ENCODE measurements at places on chromosomes 7 and 10.

DNA sequence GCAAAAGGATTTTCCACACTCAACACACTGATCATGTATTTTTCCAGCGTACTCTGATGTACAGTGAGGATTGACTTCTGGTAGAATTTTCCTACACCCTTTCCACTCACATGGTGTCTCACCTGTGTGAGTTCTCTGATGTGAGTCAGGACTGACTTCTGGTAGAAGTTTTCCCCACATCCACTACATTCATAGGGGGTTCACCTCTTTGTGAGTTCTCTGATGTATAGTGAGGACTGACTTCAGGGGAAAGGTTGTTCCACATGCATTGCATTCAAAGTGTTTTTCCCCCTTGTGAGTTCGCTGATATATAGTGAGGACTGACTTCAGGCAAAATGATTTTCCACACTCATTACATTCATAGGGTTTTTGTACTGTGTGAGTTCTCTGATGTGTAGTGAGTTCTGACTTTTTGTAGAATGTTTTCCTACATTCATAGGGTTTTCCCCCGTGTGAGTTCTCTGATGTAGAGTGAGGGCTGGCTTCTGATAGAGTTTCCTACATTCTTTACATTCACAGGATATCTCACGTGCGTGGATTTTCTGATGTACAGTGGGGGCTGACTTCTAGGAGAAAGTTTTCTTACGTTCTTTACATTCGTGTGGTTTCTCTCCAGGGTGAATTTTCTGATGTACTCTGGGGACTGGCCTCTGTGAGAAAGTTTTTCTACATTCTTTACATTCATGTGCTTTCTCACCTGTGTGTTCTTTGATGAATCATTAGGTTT lies 146.5 kb downstream of the GLRX3 start:
- H3K27me3 ChIP-seq, result no peaks in the 10 kb centered on the region
- no peak for DNase-seq
- H3K4me1 ChIP-seq, result no peaks in the 10 kb centered on the region
- no peak overlapping the region for H3K27ac ChIP-seq
- no peaks in the 10 kb centered on the region for H3K36me3 ChIP-seq

DNA sequence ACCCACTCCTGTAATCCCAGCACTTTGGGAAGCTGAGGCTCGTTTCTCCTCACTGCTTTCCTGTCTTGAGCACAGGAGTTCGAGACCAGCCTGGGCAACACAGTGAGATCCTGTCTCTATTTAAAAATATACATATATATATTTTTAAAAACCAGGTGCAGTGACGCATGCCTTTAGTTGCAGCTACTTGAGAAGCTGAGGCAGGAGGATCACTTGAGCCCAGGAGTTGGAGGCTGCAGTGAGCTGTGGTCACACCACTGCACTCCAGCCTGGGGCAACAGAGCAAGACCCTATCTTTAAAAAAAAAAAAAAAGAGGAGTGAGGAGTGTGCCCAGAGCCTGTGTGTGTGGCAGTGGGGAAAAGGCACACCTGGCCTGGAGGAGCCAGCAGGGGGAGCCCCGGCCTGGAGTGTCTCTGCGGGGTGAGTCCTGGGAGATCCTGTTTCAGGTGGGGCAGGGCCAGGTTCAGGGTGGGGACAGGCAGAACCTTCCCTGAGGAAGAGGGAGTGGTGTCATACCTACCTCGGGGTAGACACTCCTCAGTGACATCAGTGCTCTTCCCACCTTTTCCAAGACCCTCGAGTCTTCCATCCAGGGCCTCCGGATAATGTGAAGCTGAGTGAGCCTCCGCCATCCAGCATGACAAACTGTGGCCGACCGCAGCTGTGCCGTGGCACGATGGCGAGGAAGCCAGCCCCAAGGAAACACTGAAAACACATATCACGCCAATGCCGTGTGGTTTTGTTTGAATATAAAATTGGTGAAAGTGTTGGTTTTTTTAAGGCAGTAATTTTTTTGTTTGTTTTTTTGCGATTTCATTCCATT lies 9.0 kb upstream of the ARPC1B start:
- H3K4me1 ChIP-seq, result no peaks in the 10 kb centered on the region
- no peaks in the 10 kb centered on the region for H3K27me3 ChIP-seq
- peak; percentile 69 for DNase-seq
- no peak overlapping the region for H3K4me3 ChIP-seq
- no peak overlapping the region for H3K27ac ChIP-seq

DNA sequence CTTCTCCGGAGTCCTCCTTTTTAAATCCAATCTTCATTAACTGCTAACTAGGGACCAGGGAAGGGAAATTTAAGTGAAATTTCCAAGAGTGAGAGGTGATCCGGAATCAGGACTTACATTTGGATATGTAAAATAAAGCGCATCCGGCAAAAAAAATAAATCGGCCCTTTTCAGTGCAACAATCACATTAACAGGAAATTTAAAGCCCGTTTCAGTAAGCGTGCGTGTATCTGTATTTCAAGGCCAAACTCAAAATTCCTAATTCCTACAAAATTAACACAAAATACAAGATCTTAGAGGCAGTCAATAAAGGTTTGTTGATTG lies 771 bp downstream of the DNAJC9 start:
- no peak for DNase-seq
- H3K27ac ChIP-seq, result peak overlapping the region; percentile 84
- peaks cover 30% of the 10 kb centered on the region for H3K4me1 ChIP-seq
- peak overlapping the region; percentile 70 for H3K4me3 ChIP-seq
- H3K36me3 ChIP-seq, result peaks cover 62% of the 10 kb centered on the region

- H3K27me3 ChIP-seq, result no peaks in the 10 kb centered on the region
- no peaks in the 10 kb centered on the region for H3K4me1 ChIP-seq
- no peak overlapping the region for H3K4me3 ChIP-seq
- no peak overlapping the region for H3K27ac ChIP-seq
- DNase-seq, result no peak
- H3K36me3 ChIP-seq, result no peaks in the 10 kb centered on the region
Observed at GRCh38 chr7:14748461-14748860, 154.1 kb downstream of the DGKB start.

DNA sequence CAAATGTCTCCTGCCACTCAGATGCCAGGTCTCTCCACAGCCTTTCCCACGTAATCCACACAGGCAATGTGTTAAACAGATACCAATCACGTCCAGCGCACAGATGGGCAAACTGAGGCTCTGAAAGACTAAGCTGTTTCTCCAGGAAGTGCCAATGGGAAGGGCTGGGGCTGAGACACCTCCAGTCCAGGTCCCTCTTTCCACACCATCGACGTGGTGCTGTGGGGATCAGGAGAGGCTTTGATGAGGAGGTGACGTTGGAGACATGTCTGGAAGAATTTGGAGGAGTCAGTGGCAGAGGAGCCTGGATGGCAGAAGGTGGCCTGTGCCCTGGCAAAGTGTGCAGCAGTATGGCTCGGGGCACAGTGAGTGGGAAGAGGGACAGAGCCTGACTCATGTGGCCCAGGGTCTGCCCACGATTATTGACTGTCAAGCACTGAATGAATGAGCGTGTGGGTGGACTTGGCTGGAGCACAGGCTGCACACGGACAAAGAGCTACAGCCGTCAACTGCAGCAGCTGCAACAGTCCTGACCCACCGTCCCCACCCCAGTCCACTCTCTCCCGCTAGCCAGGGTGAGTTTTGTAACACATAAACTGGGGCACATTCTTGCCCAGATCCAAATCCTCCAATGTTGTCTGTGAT lies 40.8 kb upstream of the HSPA12A start:
- no peak for DNase-seq
- H3K4me1 ChIP-seq, result peaks cover 6% of the 10 kb centered on the region
- H3K36me3 ChIP-seq, result no peaks in the 10 kb centered on the region
- no peak overlapping the region for H3K27ac ChIP-seq
- H3K27me3 ChIP-seq, result peaks cover 6% of the 10 kb centered on the region
- H3K4me3 ChIP-seq, result no peak overlapping the region

- peaks cover 56% of the 10 kb centered on the region for H3K36me3 ChIP-seq
- H3K27ac ChIP-seq, result peak overlapping the region; percentile 5
- no peak overlapping the region for H3K4me3 ChIP-seq
- DNase-seq, result peak; percentile 57
Observed at GRCh38 chr7:139697056-139697455, 80.7 kb downstream of the HIPK2 start.

GRCh38 chr10:102229810-102230263 lies 3.7 kb downstream of the ELOVL3 start:
- H3K36me3 ChIP-seq, result no peaks in the 10 kb centered on the region
- H3K4me1 ChIP-seq, result peaks cover 37% of the 10 kb centered on the region
- H3K27ac ChIP-seq, result no peak overlapping the region
- peak overlapping the region; percentile 48 for H3K4me3 ChIP-seq
- DNase-seq, result peak; percentile 92

DNA sequence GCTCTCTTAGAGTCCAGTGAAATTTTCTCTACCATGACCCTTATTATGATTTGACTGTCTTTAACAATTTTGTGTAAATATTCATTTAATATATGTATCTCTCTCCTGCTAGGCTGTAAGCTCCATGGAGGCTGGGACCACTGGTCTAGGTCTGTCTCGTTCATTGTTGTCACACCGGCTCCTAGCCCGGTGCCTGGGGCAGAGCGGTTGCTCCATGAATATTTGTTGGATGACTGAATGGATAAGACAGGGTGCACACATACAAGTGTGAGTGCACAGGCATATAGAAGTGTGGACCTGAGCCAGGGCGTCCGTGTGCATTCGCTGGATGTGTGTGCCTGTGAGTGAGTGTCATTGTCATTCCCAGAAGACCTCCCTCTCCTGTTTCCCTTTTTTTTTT lies 20.9 kb upstream of the LBX1 start:
- no peak overlapping the region for H3K4me3 ChIP-seq
- H3K4me1 ChIP-seq, result no peaks in the 10 kb centered on the region
- no peaks in the 10 kb centered on the region for H3K36me3 ChIP-seq
- H3K27ac ChIP-seq, result no peak overlapping the region

GRCh38 chr7:11474902-11475585 lies 357.0 kb downstream of the THSD7A start:
- no peaks in the 10 kb centered on the region for H3K36me3 ChIP-seq
- peaks cover 12% of the 10 kb centered on the region for H3K4me1 ChIP-seq
- H3K27ac ChIP-seq, result peak overlapping the region; percentile 30
- no peak overlapping the region for H3K4me3 ChIP-seq
- no peaks in the 10 kb centered on the region for H3K27me3 ChIP-seq
- DNase-seq, result no peak

DNA sequence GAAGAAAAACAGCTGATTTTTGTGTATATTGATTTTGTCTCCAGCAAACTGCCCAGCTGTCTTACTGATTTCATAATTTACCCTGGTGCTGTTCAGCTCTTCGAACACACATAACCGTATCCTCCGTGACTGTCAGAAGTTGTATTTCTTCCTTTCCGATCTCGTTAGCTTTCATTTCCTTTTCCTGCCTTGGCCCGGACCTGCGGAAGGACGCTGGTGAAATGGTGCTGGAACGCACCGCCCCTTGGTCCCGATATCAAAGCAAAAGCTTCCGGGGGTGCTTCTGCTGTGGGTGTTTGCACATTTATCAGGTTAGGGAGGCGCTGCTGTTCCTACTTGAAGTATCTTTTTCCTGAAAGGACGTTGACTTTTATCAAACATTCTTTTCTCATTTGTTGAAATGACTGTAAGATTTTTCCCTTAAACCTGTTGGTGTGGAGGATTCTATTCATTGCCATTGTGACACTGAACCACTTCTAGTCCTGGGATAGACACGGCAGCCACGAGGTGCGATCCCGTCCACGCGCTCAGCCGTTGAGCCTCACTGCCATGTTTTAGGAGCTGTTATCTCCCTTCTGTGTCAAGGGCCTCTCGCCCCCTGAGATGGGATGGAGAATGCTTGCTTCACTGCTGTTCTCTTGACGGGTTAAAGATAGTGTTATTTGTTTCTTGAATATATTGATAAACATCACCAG lies 72.6 kb downstream of the FOXL3 start:
- H3K4me3 ChIP-seq, result peak overlapping the region; percentile 0
- H3K27me3 ChIP-seq, result no peaks in the 10 kb centered on the region
- H3K36me3 ChIP-seq, result no peaks in the 10 kb centered on the region
- H3K4me1 ChIP-seq, result peaks cover 20% of the 10 kb centered on the region

- no peak overlapping the region for H3K27ac ChIP-seq
- H3K36me3 ChIP-seq, result no peaks in the 10 kb centered on the region
- H3K4me3 ChIP-seq, result no peak overlapping the region
- H3K27me3 ChIP-seq, result no peaks in the 10 kb centered on the region
- DNase-seq, result no peak
- H3K4me1 ChIP-seq, result no peaks in the 10 kb centered on the region
Observed at GRCh38 chr7:96589038-96589437, 120.6 kb downstream of the SEM1 start.

- no peaks in the 10 kb centered on the region for H3K4me1 ChIP-seq
- no peaks in the 10 kb centered on the region for H3K36me3 ChIP-seq
- DNase-seq, result no peak
- H3K27ac ChIP-seq, result no peak overlapping the region
- no peaks in the 10 kb centered on the region for H3K27me3 ChIP-seq
Observed at GRCh38 chr7:137762334-137762733, 84.4 kb downstream of the DGKI start.

GRCh38 chr7:122767339-122767738 lies 64.6 kb upstream of the RNF148 start:
- no peaks in the 10 kb centered on the region for H3K36me3 ChIP-seq
- no peak for DNase-seq
- no peak overlapping the region for H3K27ac ChIP-seq
- no peak overlapping the region for H3K4me3 ChIP-seq

DNA sequence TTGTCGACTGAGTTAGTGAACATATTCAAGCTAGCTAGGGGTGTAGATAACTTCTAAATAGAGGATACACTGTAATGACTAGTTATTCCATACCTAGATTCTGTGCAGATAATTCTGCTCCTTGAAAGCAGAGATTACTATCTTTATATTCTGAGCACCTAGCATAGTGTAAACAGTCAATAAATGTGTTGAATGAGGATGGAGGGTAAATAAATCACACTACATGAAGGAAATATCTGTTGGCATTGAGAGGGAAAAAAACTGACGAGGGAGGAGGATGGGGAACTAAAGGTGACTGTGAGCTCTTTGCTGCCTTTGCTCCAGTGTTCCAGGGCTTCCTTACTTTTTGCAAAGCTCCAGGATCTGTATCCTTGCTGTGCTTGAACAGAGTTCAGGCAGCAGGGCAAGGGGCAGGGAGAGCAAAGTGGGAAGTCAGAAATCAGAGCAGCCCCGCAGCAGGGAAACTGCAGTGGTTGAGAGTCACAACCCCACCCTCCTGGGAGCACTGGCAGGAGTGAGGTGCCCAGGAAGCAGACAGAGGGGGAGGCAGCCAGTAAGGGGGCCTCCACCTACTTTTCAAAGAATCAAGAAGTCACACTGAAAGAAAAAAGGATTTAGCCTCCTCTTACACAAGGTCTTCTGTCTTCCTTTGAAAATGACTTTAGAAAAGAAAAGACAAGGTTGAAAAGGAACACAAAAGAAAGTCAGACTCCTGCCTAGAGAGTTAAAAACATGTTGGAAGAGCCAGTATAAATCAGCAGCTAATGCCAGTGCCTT lies 71.8 kb upstream of the LRRN3 start:
- no peaks in the 10 kb centered on the region for H3K36me3 ChIP-seq
- H3K4me3 ChIP-seq, result no peak overlapping the region
- DNase-seq, result no peak
- no peaks in the 10 kb centered on the region for H3K27me3 ChIP-seq

DNA sequence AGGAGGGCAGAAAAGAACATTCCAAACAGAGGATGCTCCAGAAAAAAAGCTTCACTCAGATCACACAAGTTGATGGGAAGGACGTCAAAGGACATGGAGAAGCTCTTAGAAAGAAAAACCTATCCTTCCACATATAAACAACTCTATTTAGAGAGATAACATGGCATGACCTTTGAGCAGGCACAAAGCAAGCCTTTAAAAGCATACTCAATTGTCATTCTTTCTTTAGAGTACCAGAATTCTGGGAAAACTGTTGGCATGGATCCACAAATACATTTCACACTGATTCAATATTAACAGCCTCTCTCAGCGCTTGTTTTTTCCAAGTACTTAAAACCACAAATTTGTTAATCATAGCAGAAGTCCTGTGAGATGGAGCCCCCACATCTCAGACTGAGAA lies 7.3 kb upstream of the ABLIM1 start:
- H3K27ac ChIP-seq, result no peak overlapping the region
- H3K27me3 ChIP-seq, result no peaks in the 10 kb centered on the region
- H3K4me1 ChIP-seq, result no peaks in the 10 kb centered on the region
- DNase-seq, result no peak
- H3K4me3 ChIP-seq, result no peak overlapping the region
- no peaks in the 10 kb centered on the region for H3K36me3 ChIP-seq

Data from stomach (tissue), 19 donors.